ENCODE measurements at places on chromosomes 16 and 17. TPM values are rescaled to one million over a fixed set of nuclear protein-coding genes. Genes with fewer than 3 reads are reported as not detected.

GRCh38 chr16:29975134-29975538 is 1.5 kb downstream of the TAOK2 start:
- H3K4me3 ChIP-seq, result no peak overlapping the region
- no peaks in the 10 kb centered on the region for H3K27me3 ChIP-seq
- no peak overlapping the region for H3K27ac ChIP-seq
- no peak for DNase-seq
- peaks cover 4% of the 10 kb centered on the region for H3K4me1 ChIP-seq
- H3K36me3 ChIP-seq, result no peaks in the 10 kb centered on the region

Gene SBK1
- total RNA-seq, result 0.33 TPM

GRCh38 chr16:27722207-27722606 is 172.3 kb downstream of the KATNIP start:
- no peak overlapping the region for H3K4me3 ChIP-seq
- no peak overlapping the region for H3K27ac ChIP-seq
- DNase-seq, result no peak
- no peaks in the 10 kb centered on the region for H3K36me3 ChIP-seq
- no peaks in the 10 kb centered on the region for H3K27me3 ChIP-seq

- H3K4me1 ChIP-seq, result no peaks in the 10 kb centered on the region
- H3K27me3 ChIP-seq, result no peaks in the 10 kb centered on the region
- H3K36me3 ChIP-seq, result no peaks in the 10 kb centered on the region
- H3K4me3 ChIP-seq, result no peak overlapping the region
- no peak for DNase-seq
- no peak overlapping the region for H3K27ac ChIP-seq
These were observed 9.6 kb upstream of the SPNS2 start for GRCh38 chr17:4488989-4489595.

DNA sequence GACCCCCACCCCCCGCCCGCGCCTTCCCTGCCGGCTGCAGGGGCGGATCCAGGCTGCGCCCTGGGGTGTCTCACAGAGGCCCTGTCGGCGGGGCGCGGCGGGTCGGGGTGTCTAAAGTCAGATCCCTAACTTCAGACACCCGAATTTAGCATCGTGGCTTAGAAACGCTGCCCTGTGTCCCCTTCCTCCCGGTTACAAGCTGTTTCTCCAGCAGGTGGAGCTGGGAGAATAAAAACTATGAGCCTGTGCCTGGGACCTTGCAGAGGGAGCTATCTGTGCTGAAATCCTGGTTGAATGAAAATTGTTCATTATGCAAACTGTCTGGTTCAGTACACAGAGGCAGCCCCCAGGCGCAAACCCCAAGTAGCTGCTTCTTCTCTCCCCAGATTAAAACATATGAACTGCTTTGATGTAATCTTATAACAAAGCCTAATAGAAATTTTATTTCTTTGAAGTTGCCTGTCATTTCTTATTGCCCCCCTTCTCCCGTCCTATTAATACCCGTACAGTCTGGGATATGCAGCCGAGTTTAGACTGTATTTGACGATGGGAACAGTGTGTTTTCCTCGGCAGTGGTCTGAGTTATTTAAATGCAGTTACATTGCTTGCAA is 79.0 kb downstream of the RPA1 start:
- no peak for DNase-seq
- no peak overlapping the region for H3K27ac ChIP-seq
- H3K36me3 ChIP-seq, result no peaks in the 10 kb centered on the region
- H3K27me3 ChIP-seq, result no peaks in the 10 kb centered on the region
- no peaks in the 10 kb centered on the region for H3K4me1 ChIP-seq
- no peak overlapping the region for H3K4me3 ChIP-seq

GRCh38 chr17:332023-332422 is 20.6 kb downstream of the RPH3AL start:
- H3K27me3 ChIP-seq, result no peaks in the 10 kb centered on the region
- H3K27ac ChIP-seq, result no peak overlapping the region
- no peak overlapping the region for H3K4me3 ChIP-seq
- H3K36me3 ChIP-seq, result no peaks in the 10 kb centered on the region
- H3K4me1 ChIP-seq, result no peaks in the 10 kb centered on the region

DNA sequence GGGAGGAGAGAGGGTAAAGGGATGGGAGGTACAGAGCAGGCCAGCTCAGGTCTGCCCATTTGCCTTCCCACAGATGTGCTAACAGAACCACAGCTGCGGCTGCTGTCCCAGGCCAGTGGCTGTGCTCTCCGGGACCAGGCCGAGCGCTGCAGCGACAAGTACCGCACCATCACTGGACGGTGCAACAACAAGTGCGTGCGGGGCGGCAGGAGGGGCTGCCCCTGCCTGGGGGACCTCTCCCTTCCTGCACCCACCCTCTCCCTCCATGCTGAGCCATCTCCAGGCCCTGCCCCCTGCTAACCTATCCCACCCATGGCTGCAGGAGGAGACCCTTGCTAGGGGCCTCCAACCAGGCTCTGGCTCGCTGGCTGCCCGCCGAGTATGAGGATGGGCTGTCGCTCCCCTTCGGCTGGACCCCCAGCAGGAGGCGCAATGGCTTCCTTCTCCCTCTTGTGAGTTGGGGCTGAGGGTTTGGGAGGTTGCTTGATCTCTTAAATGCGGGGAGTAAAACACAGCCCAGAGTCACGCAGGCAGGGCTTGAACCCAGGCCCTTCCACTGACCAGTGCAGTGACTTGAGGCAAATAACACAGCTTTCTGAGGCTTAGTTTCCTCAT is 1.2 kb downstream of the EPX start:
- no peak for DNase-seq
- no peak overlapping the region for H3K4me3 ChIP-seq
- no peak overlapping the region for H3K27ac ChIP-seq
- no peaks in the 10 kb centered on the region for H3K4me1 ChIP-seq
- no peaks in the 10 kb centered on the region for H3K27me3 ChIP-seq

Gene ACSM3
- 1.1 TPM for total RNA-seq

DNA sequence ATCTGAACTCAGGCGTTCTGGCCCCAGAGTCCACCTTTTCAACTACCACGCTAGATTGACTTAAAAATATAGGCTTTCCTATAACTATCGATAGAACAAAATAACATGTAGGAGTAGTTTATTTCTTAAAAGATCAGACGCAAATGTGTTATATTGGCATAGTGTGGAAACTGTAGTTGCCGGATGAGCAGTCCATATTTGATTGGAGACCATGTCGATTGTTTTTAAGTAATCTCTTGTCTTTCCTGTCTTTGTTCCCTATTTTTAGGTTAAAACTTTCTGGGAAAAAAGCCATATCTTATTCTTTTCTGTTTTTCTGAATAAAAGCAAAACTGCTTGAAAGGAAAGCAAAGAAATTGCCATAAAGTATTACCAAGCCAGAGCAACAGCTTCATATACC is 53.1 kb downstream of the GAN start:
- H3K4me3 ChIP-seq, result no peak overlapping the region
- H3K4me1 ChIP-seq, result no peaks in the 10 kb centered on the region
- no peaks in the 10 kb centered on the region for H3K36me3 ChIP-seq

DNA sequence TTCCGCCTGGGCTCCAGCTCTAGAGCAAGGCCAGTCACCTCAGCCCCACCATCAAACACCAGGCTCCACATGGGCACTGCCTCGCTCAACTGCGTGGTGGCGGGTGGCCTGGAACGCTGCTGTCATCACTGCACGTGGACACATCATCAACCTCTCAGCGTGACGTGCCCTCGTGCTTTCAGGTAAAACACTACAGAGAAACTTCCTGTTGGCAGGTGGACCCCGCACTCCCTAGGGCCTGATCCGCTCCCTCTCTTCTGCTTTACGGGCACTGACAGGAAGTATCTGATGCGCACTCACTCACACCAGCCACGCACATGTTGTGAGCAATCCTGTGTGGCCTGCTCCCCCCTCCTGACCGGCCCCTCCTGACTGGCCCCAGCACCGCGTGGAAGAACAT is 87.4 kb downstream of the ANKRD11 start:
- H3K27me3 ChIP-seq, result no peaks in the 10 kb centered on the region
- no peak for DNase-seq
- no peaks in the 10 kb centered on the region for H3K36me3 ChIP-seq
- H3K4me3 ChIP-seq, result no peak overlapping the region
- H3K4me1 ChIP-seq, result no peaks in the 10 kb centered on the region
- H3K27ac ChIP-seq, result no peak overlapping the region

Gene SUPT6H
- total RNA-seq, result 81.2 TPM

- no peaks in the 10 kb centered on the region for H3K36me3 ChIP-seq
- H3K4me1 ChIP-seq, result no peaks in the 10 kb centered on the region
- DNase-seq, result no peak
- no peaks in the 10 kb centered on the region for H3K27me3 ChIP-seq
- H3K27ac ChIP-seq, result no peak overlapping the region
These were observed 21.9 kb upstream of the CDH5 start for GRCh38 chr16:66344533-66345145.

DNA sequence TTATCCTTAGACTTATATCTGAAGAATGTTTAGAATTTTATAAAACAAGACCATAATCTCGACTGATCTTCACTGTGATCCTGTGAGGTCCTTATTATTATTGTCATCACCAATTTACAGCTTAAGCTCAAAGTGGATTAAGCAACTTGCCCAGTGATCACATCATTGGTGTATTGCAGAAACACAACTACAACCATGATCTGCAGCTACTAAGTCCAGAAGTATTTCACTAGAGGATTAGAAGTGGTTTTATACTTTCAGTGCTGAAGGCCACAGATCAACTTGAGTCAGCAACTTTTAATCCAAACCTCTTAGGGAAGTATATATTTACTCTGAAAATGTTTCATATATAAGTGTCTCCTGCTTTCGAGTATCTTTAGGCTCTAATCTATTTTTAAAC is 624.3 kb upstream of the SOX9 start:
- H3K4me3 ChIP-seq, result no peak overlapping the region
- no peaks in the 10 kb centered on the region for H3K27me3 ChIP-seq
- no peaks in the 10 kb centered on the region for H3K36me3 ChIP-seq
- DNase-seq, result no peak

DNA sequence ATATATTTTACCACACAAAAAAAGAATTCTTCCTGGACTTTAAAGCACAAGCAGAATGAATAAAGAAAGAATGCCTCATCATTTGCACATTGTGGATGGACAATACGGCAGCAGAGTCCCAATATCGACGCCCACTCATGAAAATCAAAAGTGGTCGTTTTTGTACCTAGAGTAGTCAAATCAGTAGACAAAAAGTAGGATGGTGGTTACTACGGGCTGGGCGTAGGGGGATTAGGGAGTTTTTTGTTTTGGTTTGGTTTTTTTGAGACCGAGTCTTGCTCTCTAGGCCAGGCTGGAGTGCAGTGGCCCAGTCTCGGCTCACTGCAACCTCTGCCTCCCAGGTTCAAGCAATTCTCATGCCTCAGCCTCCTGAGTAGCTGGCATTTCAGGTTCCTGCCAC is 8.6 kb upstream of the CENPV start:
- no peaks in the 10 kb centered on the region for H3K36me3 ChIP-seq
- no peak overlapping the region for H3K4me3 ChIP-seq
- DNase-seq, result no peak
- H3K27ac ChIP-seq, result no peak overlapping the region
- H3K4me1 ChIP-seq, result no peaks in the 10 kb centered on the region

- H3K27ac ChIP-seq, result peak overlapping the region; percentile 43
These were observed 30.2 kb downstream of the TK2 start for GRCh38 chr16:66519482-66520373.

DNA sequence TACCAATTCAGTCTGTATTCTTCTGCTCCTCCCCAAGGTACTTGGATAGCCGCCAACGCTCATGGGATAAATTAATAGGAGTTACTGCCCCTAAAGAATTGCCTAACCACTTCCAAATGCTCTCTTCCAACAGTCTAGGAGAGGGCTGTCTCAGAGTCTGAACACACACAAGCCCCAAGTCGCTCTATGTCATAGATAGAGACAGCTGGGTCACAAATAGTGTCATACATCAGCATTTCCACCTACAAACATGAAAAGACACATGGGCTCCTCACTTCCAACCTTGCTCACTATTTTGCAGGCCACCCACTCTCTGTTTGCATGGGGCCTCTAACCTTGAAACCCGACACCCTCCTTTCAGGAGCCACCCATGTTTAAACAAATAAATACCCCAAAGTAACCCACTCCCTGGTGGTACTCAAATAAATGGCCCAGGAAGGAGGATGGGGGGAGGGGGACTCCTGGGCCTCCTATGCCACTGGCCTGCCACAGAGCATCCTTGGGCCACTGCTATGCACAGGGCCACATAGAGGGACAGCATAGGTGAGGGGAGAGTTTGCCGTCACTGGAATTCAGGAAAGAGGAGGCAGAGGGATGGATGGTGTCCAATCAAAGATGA is 265.9 kb downstream of the SOX9 start:
- no peak for DNase-seq
- no peaks in the 10 kb centered on the region for H3K36me3 ChIP-seq
- no peaks in the 10 kb centered on the region for H3K4me1 ChIP-seq
- H3K27me3 ChIP-seq, result no peaks in the 10 kb centered on the region
- no peak overlapping the region for H3K27ac ChIP-seq
- H3K4me3 ChIP-seq, result no peak overlapping the region

GRCh38 chr16:89444151-89444723 is 46.1 kb downstream of the ANKRD11 start:
- H3K27ac ChIP-seq, result no peak overlapping the region
- H3K4me1 ChIP-seq, result peaks cover 8% of the 10 kb centered on the region
- no peak for DNase-seq
- H3K4me3 ChIP-seq, result no peak overlapping the region
- no peaks in the 10 kb centered on the region for H3K36me3 ChIP-seq

DNA sequence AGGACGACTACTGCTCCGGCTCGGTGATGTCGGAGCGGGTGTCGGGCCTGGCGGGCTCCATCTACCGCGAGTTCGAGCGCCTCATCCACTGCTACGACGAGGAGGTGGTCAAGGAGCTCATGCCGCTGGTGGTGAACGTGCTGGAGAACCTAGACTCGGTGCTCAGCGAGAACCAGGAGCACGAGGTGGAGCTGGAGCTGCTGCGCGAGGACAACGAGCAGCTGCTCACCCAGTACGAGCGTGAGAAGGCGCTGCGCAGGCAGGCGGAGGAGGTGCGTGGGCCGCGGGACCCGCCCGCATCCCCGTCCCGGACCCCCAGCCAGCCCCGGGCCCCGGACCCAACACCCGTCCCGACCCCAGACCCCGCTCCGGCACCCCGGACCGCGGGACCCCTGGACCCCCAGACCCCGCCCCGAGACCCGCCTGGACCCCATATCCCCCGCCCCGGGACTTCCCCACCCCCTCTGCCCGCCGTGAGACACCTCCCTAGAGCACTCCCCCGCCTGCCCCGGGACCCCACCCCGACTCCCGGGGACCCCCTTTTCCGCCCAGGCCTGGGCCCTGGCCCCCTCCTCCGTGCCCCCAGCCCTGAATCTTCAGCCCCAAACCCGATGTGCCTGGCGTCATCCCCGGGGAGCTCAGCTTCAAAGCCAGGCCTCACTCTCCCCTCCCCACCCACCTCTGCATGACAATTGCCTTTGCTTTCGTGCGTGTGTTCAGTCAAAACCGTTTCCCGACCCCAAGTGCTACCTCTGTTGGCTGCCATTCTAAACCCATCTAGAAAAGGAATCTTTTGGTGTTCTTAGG is 594 bp downstream of the MAPK8IP3 start:
- H3K27me3 ChIP-seq, result no peaks in the 10 kb centered on the region
- H3K4me1 ChIP-seq, result no peaks in the 10 kb centered on the region
- peak overlapping the region; percentile 65 for H3K4me3 ChIP-seq
